Smooth muscle cell of the umbilical artery (primary cell): ENCODE measurements at places on chromosomes 6 and 20. TPM values are rescaled to one million over a fixed set of nuclear protein-coding genes. Genes with fewer than 3 reads are reported as not detected.

The SLC22A2 gene
- total RNA-seq = 0.23 and 3.0 TPM in 2 replicates

The PRRT1 gene
- 0.09 TPM in 1 of 2 replicates, not detected in the other for total RNA-seq

The ASIP gene
- total RNA-seq = not detected in 2 replicates

The PPIL6 gene
- 2.9 and 4.5 TPM in 2 replicates for total RNA-seq

The PRSS16 gene
- total RNA-seq = 0.18 TPM in 1 of 2 replicates, not detected in the other

The HRH3 gene
- total RNA-seq = not detected in 2 replicates

The TP53INP2 gene
- 4.2 and 5.0 TPM in 2 replicates for total RNA-seq

The ACOT13 gene
- 8.6 TPM in 2 replicates for total RNA-seq

The LINC00237 gene
- total RNA-seq = not detected in 2 replicates

The LBP gene
- not detected in 2 replicates for total RNA-seq

The TMEM170B gene
- 1.8 and 3.3 TPM in 2 replicates for total RNA-seq

The JAG1 gene
- 9.5 and 36.2 TPM in 2 replicates for total RNA-seq

The BEND3 gene
- total RNA-seq = 1.2 and 5.5 TPM in 2 replicates

The PRICKLE4 gene
- 0.23 and 1.2 TPM in 2 replicates for total RNA-seq

The CCN6 gene
- total RNA-seq = not detected in 2 replicates

The OR2W1 gene
- total RNA-seq = not detected in 2 replicates

The RARS2 gene
- total RNA-seq = 48.7 and 48.9 TPM in 2 replicates

The EDN3 gene
- total RNA-seq = not detected in 2 replicates

The CCDC28A gene
- 9.1 and 11.0 TPM in 2 replicates for total RNA-seq

The THBS2 gene
- 1,449 and 1,500 TPM in 2 replicates for total RNA-seq

The MOG gene
- not detected in 2 replicates for total RNA-seq

The C6orf58 gene
- total RNA-seq = 0.14 TPM in 1 of 2 replicates, not detected in the other

The LY6G6C gene
- total RNA-seq = not detected in 2 replicates

The SUMO4 gene
- total RNA-seq = 2.1 and 3.2 TPM in 2 replicates
